ENCODE measurements at places on chromosomes 7 and 10.

DNA sequence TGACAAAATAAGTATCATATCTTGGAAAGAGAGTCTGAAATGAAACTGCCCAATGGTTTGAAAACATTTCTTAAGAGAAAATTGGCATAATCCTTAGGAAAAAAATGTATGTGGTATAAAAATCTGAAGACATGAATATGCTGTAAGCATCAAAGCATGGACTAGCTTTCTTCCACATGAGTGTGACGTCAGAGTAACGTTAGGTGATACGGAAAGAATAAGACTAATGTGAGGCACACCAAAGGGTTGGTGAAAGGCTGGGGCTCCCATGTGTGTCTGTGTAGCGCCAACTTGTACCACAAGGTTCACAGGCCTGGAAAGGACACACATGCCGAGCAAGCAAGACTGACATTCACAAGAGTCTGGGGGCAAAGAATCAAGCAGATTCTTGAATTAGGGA is 238.1 kb upstream of the GLI3 start:
- DNase-seq: no peak

DNA sequence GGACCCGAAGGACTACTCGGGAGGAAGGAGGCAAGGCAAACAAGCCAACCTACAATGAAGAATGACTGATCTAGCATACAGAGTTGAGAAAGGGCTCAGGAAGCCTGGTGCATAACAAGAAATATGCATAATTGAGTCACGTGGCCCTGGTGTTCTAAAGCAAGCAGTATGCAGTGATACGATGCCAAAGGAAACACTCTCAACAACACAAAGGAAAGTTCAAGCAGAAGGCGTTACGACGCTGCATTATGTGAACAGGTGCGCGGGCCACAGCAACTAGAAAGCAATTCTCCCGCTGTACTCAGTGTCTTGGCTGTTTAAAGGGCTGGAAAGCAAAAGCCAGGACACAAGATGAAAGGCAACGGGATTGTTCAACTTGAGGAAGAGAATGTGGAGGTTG is 100.8 kb downstream of the PRTFDC1 start:
- DNase-seq: no peak

DNA sequence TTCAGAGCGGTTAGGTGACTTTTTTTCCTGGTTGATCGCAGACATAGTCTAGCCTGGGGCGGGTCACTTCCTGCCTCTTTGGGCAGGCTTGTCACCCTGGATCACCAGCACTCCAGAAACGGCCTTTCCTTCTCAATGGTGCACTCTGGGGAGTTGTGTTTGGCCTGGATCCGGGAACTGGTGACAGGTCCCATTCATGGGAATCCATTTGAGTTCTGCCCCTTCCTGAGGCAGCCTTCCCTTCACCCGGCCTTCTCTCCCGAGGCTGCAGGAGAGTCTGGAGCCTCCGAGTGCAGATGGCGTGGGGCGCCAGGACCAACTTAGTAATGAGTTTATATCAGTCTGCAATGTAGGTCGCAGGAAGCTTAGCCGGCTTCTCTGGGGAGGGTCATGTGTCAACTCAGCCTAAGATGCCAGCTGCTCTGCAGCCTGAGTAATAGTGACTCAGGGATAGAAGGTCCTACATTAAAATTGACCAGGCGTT is 54.2 kb downstream of the TACR2 start:
- DNase-seq: peak; percentile 80

DNA sequence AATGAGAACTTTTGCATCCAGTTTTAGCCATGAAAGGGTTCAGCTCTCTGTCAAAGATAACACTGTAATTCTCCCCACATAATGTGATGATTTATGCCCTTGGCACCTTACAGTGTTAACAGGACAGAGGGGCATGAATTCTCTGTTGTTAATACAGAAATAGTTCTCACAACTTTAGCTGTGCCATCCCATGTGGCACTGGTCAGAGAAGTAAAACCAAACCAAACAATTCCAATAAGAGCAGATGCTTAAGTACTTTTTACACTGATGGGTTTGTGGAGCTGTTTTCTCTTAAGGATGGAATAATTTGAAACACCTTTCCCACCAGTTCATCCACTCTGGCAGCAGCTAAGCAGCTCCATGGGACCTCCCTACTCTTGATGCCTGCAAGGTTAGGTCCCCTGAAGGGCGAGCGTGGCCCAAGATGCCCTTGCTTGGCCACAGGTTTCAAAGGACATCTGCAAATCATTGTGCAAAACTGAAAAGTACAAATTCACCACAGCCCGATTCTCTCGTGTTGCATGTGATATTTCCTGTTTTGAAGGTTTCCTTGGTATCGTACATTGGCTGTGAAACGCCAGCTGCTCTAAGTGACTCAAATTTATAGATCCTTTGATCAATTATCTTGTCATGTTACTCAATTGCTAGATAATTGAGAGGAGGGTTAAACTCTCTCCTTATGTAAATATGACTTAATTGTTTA is 82.5 kb upstream of the CREB5 start:
- DNase-seq: no peak

DNA sequence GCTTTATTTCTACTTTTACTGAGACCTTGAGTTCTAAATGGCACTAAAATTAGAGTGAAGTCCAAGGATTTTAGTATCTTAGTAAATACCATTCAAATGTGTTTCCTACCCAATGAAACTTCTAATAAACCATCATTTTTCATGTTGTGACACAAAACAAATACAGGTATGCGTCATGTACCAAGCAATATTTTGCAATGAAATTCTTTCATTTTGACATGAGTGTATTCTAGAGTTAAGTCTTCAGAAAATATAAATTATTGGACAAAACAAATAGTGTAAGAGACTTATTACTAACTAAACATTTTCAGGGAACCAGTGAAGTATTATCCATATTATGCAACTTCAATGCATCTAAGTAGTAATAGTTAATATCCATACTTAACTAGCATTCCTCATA is 16.5 kb downstream of the HGF start:
- no peak for DNase-seq

- no peak for DNase-seq
Observed at GRCh38 chr7:11593322-11593721, 238.7 kb downstream of the THSD7A start.

DNA sequence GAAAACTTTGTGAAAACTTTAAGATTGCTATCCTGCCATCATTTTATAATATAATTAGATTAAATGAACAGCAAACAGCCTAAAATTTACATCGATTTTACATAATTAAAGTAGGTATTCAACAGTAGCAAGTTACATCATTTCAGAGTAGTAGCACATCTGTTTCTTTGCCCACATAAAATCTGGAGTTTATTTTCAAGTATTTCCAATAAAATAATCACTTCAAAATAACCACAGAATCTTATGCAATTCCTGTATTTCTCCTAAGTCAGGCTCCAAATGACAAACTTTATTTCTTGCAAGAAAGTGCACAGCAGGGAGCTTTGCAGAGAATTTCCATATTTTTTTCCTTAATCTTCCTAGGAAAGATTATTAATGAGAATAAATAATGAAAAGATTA is 82.6 kb downstream of the CUBN start:
- DNase-seq: no peak

- no peak for DNase-seq
Observed at GRCh38 chr10:24128066-24128730, 80.7 kb upstream of the KIAA1217 start.

DNA sequence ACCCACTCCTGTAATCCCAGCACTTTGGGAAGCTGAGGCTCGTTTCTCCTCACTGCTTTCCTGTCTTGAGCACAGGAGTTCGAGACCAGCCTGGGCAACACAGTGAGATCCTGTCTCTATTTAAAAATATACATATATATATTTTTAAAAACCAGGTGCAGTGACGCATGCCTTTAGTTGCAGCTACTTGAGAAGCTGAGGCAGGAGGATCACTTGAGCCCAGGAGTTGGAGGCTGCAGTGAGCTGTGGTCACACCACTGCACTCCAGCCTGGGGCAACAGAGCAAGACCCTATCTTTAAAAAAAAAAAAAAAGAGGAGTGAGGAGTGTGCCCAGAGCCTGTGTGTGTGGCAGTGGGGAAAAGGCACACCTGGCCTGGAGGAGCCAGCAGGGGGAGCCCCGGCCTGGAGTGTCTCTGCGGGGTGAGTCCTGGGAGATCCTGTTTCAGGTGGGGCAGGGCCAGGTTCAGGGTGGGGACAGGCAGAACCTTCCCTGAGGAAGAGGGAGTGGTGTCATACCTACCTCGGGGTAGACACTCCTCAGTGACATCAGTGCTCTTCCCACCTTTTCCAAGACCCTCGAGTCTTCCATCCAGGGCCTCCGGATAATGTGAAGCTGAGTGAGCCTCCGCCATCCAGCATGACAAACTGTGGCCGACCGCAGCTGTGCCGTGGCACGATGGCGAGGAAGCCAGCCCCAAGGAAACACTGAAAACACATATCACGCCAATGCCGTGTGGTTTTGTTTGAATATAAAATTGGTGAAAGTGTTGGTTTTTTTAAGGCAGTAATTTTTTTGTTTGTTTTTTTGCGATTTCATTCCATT is 9.0 kb upstream of the ARPC1B start:
- DNase-seq: no peak

DNA sequence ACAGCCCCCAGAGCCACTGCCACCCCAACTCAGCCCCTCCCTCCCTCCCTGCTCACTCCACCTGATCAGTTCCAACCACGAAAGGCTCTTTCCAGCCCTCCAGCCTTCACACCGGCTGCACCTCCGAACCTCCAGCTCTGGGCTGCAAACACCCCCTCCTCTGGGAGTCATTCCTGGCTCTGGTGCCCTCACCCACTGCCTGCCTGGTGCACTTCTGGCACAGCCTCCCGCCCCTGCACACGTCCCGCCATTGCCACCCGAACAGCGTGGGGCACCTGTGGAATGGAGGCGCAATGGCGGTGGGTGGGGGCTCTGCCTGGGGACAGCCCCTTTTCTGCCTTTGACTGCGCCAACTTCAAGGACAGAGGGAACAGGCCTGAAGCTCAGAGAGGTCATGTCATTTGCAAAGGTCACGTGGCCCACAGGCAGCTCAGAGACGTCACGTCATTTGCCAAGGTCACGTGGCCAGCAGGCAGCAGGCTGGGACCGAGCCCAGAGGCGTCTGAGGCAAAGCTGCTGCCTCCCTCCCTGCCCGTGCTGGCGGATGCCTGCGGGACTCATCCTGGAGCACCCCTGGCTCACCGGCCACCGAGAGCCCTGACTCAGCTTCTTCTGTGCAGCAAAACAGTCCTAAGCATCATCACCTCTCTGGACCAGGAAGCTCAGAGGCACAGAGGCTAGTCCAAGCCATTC is 76.0 kb upstream of the DNAAF5 start:
- no peak for DNase-seq

DNA sequence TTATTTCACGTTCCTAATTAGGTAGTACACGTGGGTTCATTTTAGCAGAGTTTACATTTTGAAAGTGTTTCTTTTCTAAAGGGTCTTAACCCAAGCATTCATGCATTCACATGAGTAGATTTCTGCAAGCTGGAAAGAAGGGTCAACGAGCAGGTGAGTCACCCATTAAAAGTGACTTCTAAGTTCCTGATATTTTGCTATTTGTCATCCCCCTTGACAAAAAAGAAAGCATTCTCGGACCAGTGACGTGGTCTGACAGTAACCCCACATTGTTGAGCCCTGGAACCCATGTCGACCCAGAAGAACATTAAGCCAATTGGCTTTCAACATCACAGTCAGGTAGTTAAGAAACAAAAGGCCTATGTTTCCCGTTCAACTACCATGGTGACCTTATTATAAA is 49.6 kb downstream of the ABCB5 start:
- DNase-seq: no peak

DNA sequence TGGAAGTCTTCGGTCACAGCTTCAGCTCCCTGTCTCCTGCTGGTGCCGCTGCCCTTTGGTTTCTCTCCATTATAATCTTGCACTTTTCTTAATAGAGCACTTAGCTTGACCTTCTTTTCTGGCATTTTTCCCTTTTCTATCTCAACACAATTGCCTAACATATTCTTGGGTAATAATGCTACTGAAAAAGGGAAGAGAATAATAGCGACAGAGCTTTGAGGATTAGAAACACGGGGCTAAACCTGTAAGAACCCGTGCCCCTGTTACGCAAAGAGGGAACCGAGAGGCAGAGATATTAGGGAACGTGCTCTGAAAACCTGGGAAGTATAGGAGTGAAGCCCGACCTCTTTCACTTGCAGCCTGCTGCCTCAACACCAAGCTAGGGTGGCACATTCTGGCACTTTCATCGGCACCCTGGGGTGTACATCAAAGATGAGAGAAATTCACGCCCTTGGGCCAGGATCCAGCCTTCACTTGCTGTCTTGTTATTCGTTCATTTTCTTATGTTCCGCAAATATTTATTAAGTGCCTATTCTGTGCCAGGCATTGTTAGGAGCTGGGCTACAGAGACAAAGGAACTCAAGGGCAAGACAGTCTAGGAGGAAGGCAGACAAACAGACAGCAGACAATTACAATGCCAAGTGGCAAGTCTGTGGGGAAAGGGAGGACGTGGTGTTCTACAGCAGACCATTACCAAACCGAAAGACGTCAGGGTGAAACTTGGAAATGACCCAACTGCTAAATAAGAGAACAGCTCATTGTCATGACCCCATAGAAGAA is 33.0 kb upstream of the GALNTL5 start:
- no peak for DNase-seq

DNA sequence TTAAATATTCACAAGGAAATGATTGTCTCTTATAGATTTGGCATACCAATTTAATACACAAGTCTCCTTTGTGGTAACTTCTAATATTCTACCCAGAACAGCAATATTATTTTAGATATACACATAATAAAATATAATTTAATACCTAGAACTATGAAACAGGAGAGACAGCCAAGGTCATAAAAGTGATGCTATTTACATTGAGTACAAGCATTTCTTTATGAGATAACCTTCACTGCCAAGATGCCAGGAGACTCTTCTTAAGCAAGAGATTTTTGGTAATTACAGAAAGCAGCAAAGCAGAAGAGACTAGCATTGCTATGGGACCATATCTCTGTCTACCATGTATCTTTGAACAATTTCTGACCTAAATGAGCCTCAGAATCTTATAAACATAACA is 764.6 kb upstream of the GHITM start:
- no peak for DNase-seq

- no peak for DNase-seq
Observed at GRCh38 chr7:65980478-65981250, 1.3 kb downstream of the GUSB start.

DNA sequence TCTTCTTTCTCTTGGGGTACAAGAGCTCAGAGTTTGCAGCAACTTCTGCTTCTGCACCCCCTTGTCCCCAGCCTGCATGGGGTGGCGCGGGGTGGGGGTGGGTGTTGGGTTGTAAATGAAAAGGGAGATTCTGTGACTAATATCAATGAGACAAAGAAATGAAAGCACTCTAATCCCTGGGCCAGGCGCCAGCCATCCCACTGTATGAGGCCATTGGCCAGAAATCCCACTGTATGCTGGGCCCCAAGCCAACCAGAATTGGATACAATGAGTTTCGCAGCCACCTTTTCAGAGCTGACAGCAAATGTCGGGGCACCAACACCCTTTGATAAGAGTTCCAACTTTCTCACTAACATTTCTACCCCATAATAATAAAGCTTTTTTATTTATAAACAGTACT is 10.9 kb upstream of the PTN start:
- no peak for DNase-seq

- no peak for DNase-seq
Observed at GRCh38 chr7:93902777-93903423, 3.5 kb upstream of the GNGT1 start.

GRCh38 chr7:68376131-68376661 is 1222.1 kb upstream of the AUTS2 start:
- no peak for DNase-seq
